ENCODE measurements at places on chromosomes 11 and 22.
A peak's percentile ranks its signal among the peaks of the same experiment; 100 is the strongest.

DNA sequence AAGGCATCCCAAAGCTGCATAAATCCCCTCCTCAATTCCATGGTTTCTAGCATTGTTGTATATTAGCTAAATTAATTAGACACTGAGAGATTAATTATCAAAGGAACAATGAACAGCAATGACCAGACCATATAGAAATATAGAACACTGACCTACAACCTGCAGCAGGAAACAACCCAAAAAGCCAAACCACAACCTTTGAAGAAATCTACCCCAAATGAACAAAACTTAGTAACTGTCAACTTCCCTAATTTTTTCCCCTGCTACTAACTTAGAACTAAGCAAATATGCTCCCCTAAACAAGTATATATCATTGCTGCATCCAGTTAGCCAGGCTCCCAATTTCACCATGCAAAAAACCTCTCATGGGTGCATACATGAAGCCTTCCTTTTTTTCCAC lies 268.0 kb upstream of the ANO3 start:
- DNase-seq = no peak

GRCh38 chr11:128625326-128625725 lies 38.0 kb upstream of the ETS1 start:
- DNase-seq = no peak

GRCh38 chr11:65422633-65423515 lies at the start of gene NEAT1:
TSS of gene NEAT1 (plus strand) at chr11:65422798.
- DNase-seq = peak; percentile 98

DNA sequence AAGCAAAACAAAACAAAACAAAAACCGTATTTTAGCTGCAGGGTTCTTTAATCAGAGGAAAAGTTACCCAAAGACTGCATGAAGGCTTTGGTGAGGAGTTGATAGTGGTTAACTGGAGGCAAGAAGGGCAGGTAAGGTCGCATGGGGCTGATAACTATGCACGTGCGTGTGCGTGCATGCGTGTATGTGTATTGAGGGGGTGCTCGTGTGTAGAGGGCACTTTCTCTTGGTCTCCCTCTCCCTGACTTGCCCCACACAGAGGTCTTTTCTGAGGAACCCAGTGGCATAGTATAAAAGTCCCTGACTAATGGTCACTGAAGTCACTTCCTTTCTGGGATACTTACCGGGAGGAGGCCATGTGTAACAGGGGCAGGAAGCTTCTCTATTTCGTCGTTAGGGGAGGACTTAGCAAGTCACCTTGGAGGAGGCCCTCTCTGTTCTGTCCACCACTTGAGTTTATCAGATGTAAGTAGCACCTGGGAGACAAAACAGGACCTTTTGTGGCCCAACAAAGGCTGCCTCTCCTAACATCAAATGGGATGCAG lies 20.1 kb upstream of the FCHSD2 start:
- DNase-seq = no peak

GRCh38 chr11:115036406-115037180 lies 358.3 kb downstream of the NXPE2 start:
- no peak for DNase-seq

GRCh38 chr11:72908032-72908676 lies 93.9 kb downstream of the ATG16L2 start:
- no peak for DNase-seq

GRCh38 chr22:28053896-28054818 lies 135.1 kb upstream of the PITPNB start:
- DNase-seq = no peak

DNA sequence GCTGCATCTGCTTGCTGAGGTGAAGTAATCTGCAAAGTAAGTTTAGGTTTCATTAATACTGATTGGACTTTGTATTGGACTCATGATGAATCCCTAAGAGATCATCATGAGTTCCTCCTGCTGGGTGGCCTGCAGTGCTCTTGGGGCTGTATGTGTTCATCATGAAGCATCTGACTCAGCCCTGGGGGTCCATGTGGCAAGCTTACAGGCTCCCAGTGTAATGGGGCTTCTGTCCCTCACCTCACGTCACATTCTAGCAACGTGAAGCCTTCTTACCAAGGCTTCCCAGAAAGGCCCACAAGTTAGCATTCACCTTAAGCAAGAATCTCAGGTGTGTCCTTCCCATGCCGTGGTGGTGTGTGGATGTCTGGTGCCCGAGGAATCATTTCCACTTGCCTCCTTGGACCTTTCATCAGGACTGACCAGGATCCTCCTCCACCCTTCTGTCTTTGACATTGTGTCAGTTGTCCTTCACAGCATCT lies 23.7 kb downstream of the CRKL start:
- no peak for DNase-seq

GRCh38 chr11:64094463-64095260 lies 58.9 kb downstream of the FLRT1 start:
- no peak for DNase-seq

- DNase-seq = peak; percentile 35
Measured at GRCh38 chr11:125971618-125972017, 25.8 kb downstream of the VSIG10L2 start.

- DNase-seq = no peak
Measured at GRCh38 chr11:75792997-75793800, 21.8 kb upstream of the UVRAG start.

GRCh38 chr11:87903345-87903744 lies 271.9 kb downstream of the RAB38 start:
- no peak for DNase-seq

GRCh38 chr11:94804874-94805273 lies 36.7 kb downstream of the AMOTL1 start:
- no peak for DNase-seq

DNA sequence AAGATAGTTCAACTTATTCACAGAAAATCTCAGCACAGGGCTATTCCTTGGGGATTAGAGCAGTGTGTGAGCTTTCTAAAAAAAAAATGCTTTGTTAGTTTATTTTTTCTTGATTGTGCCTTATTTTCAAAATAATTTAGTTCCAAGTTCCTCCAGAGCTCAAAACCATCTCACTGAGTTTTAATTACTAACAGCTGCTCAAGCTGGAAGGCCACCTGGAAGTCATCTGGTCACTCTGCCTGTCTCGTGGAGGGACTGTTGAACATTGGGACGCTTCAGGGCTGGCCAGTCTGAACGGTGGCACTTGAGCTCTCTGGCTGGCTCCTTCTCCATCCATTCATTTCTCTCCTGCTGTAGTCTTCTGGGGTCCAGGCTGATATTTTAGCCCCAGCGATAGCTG lies 4.0 kb downstream of the OR51E1 start:
- no peak for DNase-seq

- peak; percentile 54 for DNase-seq
Measured at GRCh38 chr11:67463680-67464410, 5.2 kb downstream of the TMEM134 start.

DNA sequence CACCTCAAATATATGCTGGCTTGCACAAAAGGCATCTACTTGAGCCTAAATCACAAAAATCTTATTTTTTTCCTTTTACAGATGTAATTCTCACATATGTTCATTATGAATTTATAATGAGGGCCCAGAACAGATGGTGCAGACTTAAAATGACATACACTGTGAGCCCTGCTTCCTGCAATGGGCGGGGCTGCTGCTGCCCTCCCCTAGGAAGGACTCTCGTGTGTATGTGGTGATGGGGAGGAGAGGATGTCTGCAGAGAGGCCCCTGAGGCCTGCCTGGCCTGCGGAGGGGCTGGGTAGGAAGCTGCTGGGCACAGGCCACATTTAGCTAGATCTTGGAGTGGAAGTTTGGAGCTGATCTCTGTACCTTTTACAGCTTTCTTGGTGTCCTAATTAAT lies 233.4 kb upstream of the KIRREL3 start:
- no peak for DNase-seq

GRCh38 chr22:21970037-21970799 lies 12.4 kb downstream of the TOP3B start:
- DNase-seq = no peak

- DNase-seq = no peak
Measured at GRCh38 chr11:72114570-72114969, 2.1 kb upstream of the ANAPC15 start.

DNA sequence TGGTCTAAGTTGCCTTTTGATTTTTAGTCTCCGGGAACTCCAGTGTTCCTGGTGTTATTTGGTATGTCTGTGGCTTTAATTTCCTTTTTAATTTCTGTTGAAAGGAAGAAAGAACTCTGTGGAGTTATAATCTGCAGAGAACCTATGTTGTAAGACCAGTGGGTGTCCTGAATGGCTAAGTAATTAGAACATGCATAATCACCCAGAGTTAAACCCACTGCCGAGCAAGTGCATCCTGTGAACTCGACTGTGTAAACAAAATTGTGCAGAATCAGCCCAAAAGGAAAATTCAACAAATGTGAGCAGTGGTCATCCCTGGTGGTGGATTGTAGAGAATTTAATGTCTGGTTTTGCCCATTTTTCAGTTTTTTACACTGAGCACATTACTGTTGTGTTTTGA lies 162.5 kb downstream of the COMMD9 start:
- no peak for DNase-seq

DNA sequence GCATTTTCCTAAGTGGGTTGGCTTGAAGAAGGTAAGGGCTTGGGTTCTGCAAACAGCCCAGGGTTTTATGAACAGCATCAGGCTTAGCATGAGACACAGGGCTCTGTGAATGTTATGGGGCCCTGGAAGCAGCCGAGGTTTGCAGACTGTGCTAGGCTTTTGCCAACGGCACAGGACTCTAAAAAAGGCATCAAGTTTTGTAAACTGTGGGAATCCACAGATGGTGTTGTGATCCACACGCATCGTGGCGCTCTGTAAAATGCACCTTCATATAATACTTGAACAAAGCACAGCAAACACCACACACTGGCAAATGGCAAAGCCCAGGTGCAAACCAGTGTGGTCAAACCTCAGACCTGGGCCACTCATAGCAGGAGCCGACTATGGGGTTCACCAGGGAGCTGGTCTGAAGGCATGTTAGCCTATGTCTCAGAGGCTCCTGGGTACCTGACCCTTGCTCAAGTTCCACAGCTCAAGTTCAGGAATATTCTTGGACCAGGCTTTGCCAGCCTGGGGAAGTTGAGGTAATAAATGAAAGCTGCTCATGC lies 2.4 kb upstream of the SLCO2B1 start:
- DNase-seq = no peak

DNA sequence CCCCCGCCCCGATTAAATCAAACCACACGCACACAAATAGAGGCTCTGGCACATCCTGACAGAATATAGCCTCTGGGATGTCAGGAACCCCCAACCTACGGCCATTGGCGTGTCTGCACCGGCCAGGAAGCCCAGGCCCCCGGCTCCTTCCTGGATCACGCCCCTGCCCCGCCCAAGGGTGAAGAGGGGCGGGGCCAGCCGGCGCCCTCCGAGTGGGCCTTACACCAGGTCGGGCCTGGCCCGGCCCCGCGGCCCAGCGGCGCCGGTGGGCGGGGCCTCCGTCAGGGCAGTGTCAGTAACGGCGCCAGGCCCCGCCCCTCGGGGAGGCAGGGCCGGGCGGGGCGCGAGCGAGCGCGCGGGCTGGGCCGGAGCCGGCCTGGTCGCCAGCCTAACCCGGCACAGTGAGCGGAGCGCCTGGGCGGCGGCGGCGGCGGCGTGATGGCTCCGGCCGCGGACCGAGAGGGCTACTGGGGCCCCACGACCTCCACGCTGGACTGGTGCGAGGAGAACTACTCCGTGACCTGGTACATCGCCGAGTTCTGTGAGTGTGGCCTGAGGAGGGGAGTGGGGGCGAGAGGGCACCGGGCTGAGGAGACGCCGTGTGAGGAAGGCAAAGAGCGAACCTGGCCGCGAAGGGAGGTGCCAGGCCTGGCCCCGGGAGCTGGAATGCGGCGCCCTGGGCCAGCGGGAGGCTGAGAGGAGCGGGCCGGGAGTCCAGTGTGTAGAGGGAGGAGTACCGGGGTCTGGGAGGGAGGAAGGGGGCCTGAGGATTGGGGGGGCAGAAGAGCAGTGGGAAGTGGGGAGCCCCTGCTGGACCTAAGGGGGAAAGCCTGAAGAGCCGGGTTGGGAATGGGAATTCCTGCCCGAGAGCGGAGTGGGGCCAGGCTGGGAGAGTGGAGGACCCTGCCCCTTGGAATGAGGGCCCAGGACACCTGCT lies at the start of gene ACER3:
TSS of gene ACER3 (plus strand) at position 380 of the 937 bp plus-strand sequence. CDS start at position 439, 59 bp downstream.
- peak; percentile 97 for DNase-seq

DNA sequence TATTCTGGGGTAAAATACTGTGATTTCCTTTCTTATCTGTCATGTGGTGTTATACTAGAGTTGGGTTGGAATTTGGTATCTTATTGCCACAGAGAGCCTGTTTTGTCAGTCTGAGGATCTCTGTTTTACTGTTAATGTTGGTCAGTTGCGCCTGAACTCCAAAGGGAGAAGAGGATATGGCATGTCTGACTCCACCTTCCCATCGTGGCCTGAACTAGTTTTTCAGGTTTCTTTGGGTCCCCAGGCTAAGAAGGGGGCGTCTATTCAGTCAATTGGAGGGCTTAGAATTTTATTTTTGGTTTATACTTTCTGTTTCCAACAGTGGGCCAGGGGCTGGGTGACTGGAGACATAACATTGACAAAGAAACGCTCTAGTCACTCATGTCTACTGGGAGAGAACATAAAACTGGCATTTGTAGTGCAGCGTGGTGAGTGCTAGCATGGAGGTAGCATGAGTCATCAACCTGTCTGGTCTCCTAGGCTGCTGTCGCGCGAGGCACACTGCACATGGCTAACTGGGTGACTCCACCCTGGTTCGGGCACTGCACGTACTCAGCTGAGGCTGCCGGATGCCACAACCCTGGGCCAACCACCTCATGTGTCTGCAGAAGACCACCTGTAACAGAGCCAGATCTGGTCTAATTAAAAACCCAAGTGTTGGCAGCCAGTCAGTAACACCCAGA lies 120.1 kb upstream of the OR9Q1 start:
- DNase-seq = peak; percentile 49

GRCh38 chr11:58926695-58927094 lies 12.6 kb upstream of the GLYATL1 start:
- no peak for DNase-seq

DNA sequence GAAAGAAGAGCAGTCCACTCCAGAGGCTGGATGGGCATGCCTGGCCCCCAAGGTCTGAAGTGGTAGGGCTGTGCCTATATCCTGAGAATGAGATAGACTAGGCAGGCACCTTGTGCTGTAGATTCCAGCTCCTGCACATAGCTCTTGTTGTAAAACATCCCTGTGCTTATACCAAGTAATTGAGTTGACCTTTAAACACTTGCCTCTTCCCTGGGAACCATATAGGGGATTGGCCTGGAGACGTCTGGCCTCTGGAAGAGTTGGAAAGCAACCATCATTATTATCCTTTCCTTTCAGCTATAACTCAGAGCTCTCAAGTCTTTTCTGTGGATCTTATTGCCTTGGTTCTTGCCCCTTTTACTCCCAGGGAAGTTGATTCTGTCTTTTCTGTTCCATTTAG lies 15.1 kb downstream of the LIMK2 start:
- DNase-seq = no peak

- DNase-seq = no peak
Measured at GRCh38 chr22:29570456-29570855, 10.5 kb downstream of the NIPSNAP1 start.

DNA sequence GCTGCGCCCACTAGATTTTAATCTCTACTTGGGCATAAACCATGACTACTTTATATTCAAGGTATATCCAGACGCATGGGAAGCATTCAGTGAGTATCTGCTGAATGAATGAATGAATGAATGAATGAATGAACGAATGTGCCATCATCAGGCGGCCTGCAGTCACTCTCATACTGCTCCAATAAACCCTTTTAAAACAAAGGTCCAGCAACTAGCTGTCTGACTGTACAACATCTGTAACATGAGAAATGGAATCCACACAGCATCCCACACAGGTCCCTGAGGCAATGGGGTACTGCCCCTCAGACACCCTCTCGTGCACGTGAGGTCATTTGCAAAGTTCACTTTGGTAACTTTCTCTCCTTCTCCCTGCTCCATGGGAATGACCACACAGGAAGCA lies 147.5 kb downstream of the LARGE1 start:
- no peak for DNase-seq

All from stomach (tissue), 19 donors.